ENCODE measurements at places on chromosomes 5 and 9.

DNA sequence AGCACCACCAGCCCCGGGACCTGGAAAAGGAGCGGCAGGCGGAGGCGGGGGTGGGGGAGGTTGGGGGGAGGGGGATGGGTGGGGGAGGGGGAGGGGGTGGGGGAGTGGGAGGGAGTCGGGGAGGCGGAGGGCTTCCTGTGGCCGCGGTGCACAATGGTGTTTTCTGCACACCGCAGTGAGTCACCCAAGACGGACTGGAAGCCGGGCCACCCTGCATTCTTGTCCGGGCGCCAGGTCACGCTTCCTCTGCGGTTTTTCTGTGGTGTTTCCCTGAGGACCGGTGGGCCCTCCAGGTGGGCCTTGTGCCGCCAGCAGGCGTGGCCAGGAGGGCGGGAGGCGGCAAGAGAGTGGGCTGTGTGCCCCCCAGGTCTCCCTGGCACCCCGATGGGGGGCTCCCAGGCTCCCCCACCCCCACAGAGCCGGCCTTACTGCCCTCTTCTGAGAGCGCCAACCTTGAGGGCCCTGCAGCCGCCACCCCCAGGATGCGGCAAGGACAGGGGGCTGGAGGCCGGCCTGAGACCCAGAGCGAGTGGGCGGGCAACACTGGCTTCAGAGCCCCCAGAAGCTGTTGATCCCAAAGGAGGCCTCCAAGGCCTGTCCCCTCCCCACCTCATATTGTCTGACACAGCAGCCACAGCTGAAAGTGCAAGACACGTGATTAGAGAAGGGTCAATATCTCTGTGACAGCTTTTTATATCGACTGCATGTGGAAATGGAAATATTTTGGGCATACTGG lies 11.1 kb downstream of the EXD3 start:
- DNase-seq: peak; percentile 86

GRCh38 chr5:128412145-128412930 lies 125.7 kb downstream of the FBN2 start:
- no peak for DNase-seq

DNA sequence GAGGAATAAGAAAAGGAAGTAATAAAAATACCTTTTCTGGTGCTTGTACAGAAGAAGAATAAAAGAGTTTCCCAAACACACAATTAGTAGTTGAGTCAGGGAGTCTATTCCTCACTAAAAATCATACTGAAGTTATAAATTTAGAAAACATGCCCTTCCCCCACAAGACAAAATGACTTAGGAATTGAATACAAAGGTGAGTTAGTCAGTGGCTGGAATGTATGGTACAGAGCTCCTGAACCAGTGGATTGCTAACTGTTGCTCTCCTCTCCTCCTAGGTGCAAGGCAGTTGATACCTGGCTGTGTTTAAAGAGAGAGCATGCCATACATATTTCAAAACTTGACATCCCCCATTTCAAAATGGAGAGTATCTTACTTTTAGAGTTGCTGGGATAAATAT lies 1.9 kb downstream of the GDA start:
- no peak for DNase-seq

- peak; percentile 42 for DNase-seq
Measured at GRCh38 chr5:43233946-43234345, 41.9 kb downstream of the NIM1K start.

- DNase-seq: peak; percentile 31
Measured at GRCh38 chr9:131179561-131180219, 54.3 kb downstream of the NUP214 start.

DNA sequence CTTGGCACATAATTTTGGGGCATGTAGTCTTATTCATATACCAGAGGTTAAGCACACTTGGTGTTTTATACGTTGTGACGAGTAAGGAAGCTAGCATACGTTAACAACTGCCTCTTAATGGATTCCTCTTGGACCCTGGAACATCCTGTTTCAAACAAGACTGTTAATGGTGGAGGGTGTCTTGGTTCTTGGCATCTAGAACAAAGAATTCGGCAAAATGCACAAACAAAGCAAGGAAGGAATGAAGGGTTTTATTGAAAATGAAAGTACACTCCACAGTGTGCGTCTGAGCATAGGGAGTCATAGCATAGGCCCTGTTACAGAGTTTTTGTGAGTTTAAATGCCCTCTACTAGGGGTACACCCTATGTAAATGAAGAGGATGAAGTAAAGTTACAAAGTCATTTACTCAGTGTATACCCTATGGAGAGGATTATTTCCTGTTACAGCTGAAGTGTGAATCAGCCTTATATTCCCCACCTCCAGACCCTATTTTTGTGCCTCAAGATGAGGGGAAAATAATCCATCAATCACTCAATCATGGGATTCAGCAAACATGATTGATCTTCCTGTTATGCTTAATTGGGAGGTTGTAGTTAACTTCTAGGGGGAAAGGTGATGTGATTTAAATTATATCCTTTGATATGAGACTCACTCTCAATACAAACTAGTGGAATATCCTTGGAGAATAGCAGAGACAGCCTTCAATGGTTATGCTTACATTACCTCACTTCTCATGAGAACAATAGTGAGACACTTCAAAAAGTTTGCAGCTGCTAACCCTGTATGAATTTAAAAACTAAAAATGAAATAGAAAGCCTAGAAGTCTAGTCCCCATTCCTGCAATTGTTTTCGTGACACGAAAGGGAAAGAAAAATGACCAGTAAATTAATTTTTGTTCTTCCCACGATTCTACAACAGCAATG lies 84.9 kb upstream of the MYO10 start:
- DNase-seq: no peak

GRCh38 chr5:17620627-17621026 lies 10.4 kb downstream of the TAF11L12 start:
- no peak for DNase-seq

- DNase-seq: no peak
Measured at GRCh38 chr9:91117474-91117891, 244.2 kb downstream of the AUH start.

DNA sequence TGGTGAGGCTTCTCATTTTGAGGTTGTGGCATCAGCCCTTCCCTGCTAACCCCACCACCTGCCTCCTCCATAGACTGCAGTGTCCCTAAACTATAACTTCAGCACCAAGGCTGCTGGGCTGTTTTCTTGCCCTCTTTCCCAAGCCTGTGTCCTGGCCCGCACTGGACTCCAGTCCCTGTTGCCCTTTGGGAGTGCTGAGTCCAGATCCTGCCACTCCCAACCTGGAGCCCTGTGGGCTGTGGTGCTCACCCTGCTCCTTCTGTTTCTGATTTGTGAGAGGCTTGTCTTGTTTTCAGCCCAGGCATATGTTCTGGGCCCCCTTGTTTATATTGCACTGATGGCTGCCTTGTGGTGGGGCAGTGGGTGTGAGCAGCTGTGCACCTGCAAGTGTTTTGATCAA lies 39.7 kb upstream of the RNU6ATAC start:
- no peak for DNase-seq

DNA sequence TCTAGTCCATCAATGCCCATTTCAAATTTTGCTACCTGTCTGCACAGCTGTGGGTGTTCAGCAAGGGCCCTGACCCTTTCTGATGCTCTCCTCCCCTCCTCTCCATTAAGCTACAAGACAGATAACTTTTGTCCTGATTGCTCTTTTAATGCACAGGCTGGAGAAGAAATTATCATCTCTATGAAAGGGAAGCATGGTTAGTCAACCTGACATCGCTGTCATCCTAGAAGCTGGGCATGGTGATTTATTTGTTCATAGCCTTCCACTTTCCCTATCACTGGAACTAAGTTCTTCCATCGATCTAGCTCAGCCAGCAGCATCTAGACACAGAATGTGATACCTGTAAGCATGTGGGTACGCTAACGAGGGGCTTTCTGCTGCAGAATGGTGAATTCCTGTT lies 50.1 kb downstream of the SLIT3 start:
- DNase-seq: no peak

DNA sequence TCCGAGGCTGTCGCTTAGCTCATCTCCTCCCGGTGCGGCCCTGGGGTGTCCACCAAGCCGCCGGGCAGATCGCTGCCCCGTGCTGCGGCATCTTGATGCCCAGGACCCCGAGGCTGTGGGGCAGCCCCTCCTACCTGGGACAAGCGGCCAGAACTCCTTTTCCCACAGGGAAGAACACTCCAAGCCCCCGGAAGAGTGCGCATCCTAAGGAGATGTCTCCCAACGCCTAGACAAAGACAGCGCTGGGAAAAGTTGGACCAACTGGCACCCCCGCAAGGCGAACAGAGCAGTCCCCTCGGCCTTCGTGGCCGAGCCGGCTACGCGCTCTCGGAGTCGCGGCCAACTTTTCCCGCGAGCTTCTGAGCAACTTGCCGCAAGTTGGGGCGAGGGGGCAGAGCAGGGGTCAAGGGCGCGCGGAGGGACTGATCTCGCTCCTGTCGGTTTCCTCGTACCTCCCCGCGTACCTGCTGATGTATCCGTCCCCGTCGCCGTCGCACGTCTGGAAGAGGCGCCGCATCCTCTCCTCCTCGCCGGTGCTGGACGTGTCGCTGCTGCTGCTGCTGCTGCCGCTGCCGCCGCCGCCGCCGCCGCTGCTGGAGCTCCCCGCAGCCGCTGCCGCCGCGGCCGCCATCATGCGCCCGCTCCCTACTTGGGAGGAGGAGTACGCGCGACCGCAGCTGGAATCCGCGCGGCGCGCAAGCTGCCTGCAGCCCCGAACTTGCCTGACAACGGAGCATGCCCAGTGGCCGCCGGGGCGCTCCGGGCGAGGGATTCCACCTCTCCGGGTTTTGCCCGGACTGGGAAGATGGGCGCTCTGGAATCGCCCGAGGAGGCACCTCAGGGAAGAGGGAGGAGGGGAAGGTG lies at the start of gene MCC:
Gene MCC, minus strand, starts transcription at position 673 of the 864 bp plus-strand sequence.
- peak; percentile 51 for DNase-seq

DNA sequence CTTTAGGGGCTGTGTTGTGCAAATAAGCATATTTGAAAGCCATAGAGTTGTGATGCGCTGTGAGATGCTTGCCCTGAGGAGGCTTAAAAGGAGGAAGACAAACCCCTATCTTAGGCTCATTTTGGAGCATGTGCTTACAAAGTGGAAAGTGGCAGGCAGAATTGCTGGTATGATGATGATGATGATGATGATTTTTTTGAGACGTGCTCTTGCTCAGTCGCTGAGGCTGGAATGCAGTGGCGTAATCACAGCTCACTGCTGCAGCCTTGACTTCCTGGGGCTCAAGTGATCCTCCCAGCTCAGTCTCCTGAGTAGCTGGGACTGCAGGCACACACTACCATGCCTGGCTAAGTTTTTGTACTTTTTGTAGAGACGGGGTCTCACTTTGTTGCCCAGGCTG lies 1.7 kb downstream of the CNOT8 start:
- no peak for DNase-seq

DNA sequence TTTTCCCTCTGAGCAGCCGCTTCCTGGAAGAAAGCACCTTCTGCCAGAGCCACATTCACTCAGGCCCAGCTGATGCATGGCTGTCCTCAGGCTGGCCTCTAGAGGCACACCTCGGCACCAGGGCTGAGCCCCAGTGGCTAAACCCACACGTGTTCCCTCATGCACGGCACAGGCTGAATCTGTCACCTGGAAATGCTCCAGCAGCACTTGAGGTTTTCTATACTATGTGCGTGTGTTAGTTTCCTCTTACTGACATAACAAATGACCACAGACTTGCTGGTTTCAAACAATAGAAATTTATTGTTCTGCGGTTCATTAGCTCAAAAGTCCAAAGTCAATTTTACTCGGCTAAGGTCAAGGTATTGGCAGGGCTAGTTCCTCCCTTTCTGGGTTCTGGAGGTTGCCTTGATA lies 141.4 kb downstream of the LRRC70 start:
- DNase-seq: peak; percentile 37

DNA sequence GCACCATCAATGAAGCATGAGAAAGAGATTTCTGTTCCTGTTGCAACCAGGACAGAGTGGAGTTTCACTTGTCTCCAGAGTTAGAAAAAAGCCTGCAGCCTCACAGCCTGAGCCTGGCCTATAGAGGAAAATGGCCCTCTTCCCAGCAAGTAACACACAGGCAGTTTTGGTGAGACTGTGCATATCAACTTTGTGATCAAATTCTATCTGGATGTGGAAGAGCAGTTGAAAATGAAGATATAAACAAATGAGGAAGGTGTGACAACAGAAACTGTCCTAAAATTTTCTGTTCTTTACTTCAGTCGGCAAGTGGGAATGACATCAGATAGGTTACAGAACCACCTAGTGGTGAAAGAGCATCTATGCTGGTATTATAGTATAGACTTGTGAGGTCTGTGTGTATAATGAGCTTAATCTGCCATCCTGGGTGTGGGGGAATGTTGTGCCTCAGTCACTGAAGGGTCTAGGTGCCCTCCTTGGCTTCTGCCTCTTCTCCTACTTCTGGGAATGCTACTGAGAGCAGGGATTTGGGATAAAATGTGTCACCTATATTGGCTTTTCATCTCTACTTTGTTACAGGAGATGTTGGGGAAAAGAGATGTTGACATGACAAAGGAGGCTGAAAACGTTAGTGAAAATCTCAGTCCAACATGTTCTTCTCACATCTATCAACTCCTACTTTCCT lies 28.2 kb downstream of the YIPF5 start:
- peak; percentile 56 for DNase-seq

GRCh38 chr5:150153957-150154617 lies 1.6 kb downstream of the PDGFRB start:
- DNase-seq: no peak

DNA sequence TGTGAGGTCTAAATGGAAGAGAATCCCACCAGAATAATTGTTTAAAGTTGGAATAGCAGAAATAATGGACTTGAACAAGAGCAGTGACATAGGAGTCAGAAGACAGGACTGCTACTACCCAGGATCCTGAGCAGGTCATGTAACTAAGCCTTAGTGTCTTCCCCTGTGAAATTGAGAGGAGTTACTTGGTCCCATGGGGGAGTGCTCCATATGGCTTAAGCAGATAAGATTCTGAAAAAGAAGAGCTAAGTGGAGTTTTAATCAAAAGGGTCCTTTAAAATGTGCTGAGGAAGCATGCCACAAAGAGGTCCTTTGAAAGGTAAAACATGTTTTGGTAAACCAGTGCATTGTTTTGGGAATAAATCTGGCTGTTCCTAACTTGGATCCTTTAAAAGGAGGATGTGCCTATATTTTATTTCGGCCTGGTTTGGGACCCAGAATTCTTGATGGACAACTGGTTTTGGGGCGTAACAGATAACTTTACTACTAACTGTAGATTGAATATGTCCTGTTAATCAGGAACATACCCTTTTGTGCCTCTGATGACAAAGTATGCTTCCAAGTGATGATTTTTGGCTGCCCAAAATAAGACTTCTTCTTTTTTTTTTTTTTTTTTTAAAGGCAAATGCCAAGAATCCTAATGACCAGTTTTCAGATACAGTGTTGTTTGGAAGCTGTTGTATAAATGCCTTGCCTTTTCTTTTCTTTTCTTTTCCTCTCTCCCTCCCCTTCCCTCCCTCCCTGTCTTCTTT lies 5.7 kb downstream of the RCL1 start:
- DNase-seq: no peak

All from GM20000 (cell line).